ENCODE measurements at places on chromosomes 3 and 15. TPM values are rescaled to one million over a fixed set of nuclear protein-coding genes. Genes with fewer than 3 reads are reported as not detected.

- DNase-seq: no peak
Observed at GRCh38 chr3:110198717-110199587, 861.6 kb upstream of the DPPA4 start.

DNA sequence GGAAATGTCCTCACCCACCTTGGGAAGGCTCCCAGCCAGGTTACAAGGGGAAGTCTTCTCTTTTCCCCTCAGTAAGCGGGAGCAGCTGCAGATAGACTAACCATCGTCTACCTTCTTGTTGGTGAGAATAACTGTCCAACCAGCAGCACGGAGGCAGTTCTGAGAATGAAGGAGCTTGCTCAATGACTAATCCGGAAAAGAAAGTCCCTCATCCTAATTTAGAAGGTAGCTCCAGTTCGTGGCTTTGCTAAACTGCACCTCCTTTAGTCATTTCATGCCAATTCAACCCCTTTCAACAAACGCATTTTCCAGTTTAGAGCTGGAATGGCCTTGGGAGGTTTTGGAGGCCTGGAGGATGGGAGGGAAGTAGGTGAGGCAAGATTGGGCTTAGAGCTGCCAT lies 527.4 kb upstream of the PROK2 start:
- no peak for DNase-seq

DNA sequence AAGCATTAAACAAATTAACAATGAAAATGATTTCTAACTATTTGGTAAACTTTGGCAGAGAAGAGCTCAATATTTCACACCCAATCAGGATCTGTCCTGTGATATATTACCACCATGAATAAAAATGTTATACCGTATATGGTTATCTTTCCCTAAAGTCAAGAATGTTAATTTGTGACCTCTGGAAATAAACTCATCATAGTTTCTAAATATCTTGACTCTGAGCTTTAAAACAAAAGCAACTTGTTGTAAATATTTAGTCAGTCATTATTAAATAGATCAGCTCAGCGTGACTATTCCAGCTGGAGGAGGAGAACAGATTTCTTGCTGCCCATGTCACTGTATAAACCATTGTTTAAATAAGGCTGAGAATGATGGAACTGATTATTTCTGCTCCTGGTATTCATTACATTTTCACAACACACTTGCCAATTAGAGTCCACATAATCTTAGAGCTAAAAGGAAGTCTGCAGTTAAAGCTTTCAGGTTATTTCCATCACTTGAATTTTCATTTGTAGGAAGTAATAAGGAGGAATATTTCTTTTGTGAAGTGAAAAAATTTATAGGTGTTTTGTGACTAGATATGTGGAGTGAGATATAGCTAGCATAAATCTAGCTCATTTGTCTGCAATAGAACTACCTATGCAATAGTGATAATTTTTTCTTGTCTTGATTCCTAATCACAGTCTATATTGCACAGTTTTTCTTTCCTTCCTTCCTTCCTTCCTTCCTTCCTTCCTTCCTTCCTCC lies 106.5 kb upstream of the P2RY1 start:
- DNase-seq: no peak

The DPPA2 gene
- 1.6 TPM for polyA plus RNA-seq

- DNase-seq: peak; percentile 27
Observed at GRCh38 chr3:32813180-32813579, 4.6 kb upstream of the TRIM71 start.

GRCh38 chr3:98223907-98224672 lies 40.0 kb upstream of the OR5H6 start:
- DNase-seq: no peak

DNA sequence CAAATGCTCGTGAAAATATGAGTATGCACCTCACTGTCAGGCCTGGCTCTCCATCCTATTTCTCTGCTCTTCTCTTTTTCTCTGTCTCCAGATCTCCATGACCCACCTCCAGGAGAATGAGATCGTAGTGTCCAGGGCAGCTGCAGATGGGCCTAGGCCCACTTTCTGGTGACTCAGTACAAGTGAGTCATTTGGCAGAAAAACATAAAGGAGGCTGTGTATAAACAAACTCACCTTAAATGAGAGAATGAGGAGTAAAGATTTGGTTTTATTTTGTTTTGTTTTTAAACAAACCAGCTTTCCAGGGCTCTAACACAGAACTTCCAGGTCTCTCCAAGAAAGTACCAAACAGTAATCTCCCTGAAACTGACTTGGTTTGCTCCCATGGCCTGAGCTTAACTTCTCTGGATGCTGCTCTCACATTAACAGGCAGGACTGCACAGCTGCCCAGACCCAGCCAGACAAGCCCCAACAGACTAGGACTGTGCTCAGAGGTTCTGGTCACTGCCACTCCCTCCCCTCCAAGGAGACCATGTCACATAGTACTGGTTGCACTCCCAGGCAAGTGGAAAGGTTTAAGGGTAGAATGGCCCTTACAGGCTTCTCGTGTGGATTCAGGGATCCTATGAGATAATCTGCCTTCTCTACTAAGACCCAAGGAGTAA lies 1.5 kb upstream of the HEG1 start:
- no peak for DNase-seq

The SEMA5B gene
- polyA plus RNA-seq: 20.2 TPM

DNA sequence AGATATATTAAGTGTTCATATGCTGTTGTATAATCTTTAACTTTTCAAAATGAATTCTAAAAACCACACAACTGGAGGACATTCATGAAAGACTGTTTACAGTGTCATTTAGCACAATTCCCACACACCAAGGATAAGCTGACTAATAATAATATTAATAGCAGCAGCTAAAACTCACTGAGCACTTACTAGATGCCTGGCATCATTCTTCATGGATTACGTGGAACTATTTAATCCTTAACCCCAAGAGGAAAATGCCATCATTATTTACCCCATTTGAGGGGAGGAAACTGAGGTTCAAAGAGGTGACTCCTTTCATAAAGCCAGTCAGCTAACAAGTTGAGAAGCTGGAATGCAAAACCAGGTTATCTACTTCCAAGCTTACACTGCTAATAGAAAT lies 77.0 kb downstream of the TMEM108 start:
- no peak for DNase-seq

Measured in left renal pelvis (tissue), 4 donors.